ENCODE measurements at places on chromosomes 5 and 9.

- no peak for DNase-seq
- no peaks in the 10 kb centered on the region for H3K27me3 ChIP-seq
- H3K4me1 ChIP-seq: no peaks in the 10 kb centered on the region
- no peak overlapping the region for H3K27ac ChIP-seq
These were observed 29.1 kb upstream of the BRINP1 start for GRCh38 chr9:119398350-119398749.

- H3K27me3 ChIP-seq: no peaks in the 10 kb centered on the region
- peaks cover 1% of the 10 kb centered on the region for H3K4me1 ChIP-seq
- H3K4me3 ChIP-seq: no peak overlapping the region
- DNase-seq: no peak
- no peak overlapping the region for H3K27ac ChIP-seq
- H3K36me3 ChIP-seq: peaks cover 22% of the 10 kb centered on the region
These were observed 12.4 kb downstream of the NUDT2 start for GRCh38 chr9:34341659-34342295.

DNA sequence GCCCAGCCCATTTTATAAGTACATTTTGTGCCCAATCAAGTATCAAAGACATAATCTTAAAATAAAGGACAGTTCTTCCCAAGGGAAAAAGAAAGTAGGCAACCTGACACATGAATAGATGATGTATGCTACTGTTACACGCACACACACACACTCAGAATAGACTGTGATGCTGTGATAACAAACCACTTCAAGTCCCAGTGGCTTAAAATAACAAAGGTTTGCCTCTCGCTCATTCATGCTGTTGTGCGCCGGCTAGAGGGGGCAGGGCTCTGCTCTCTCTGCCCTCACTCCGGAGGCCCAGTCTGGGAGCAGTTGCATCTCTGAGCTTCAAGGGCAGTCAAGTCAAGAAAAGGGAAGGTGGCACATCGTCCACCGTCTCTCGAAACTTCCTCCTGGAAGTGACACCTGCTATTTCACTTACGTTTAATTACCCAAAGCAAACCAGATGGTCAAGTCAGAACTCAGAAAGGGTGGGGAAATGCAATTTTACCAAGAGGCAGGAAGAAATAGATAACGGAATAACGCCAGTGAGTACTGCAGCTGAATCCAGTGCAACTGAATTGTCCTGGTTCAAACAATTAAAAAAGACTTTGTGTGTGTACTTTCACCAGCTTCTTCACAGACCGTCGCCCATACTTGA is 43.3 kb downstream of the ANKRD33B start:
- H3K27ac ChIP-seq: peak overlapping the region; percentile 66
- peaks cover 33% of the 10 kb centered on the region for H3K4me1 ChIP-seq
- H3K36me3 ChIP-seq: no peaks in the 10 kb centered on the region
- H3K27me3 ChIP-seq: no peaks in the 10 kb centered on the region

DNA sequence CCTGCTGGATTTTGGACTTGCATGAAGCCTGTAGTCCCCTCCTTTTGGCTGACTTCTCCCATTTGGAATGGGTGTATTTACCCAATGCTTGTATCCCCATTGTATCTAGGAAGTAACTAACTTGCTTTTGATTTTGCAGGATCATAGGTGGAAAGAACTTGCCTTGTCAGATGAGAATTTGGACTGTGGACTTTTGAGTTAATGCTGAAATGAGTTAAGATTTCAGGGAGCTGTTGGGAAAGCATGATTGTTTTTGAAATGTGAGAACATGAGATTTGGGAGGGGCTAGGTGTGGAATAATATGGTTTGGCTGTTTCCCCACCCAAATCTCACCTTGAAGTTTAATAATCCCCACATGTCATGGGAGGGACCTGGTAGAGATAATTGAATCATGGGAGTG is 189.6 kb upstream of the CDKN2B start:
- H3K4me1 ChIP-seq: peaks cover 4% of the 10 kb centered on the region
- H3K36me3 ChIP-seq: no peaks in the 10 kb centered on the region
- no peak overlapping the region for H3K27ac ChIP-seq
- no peak overlapping the region for H3K4me3 ChIP-seq
- DNase-seq: no peak

- no peak overlapping the region for H3K4me3 ChIP-seq
- H3K36me3 ChIP-seq: no peaks in the 10 kb centered on the region
- DNase-seq: no peak
- no peaks in the 10 kb centered on the region for H3K4me1 ChIP-seq
- H3K27me3 ChIP-seq: no peaks in the 10 kb centered on the region
These were observed 12.5 kb upstream of the COL5A1 start for GRCh38 chr9:134629061-134629585.

- H3K36me3 ChIP-seq: no peaks in the 10 kb centered on the region
- H3K4me1 ChIP-seq: no peaks in the 10 kb centered on the region
- DNase-seq: no peak
These were observed 315.8 kb upstream of the GRAMD2B start for GRCh38 chr5:126107381-126107780.

- no peak overlapping the region for H3K27ac ChIP-seq
- peaks cover 24% of the 10 kb centered on the region for H3K27me3 ChIP-seq
- no peaks in the 10 kb centered on the region for H3K36me3 ChIP-seq
- no peak for DNase-seq
- H3K4me3 ChIP-seq: no peak overlapping the region
These were observed 8.2 kb downstream of the FIBCD1 start for GRCh38 chr9:130930804-130931349.
